ENCODE measurements at places on chromosomes 1 and 21.
A peak's percentile ranks its signal among the peaks of the same experiment; 100 is the strongest.

DNA sequence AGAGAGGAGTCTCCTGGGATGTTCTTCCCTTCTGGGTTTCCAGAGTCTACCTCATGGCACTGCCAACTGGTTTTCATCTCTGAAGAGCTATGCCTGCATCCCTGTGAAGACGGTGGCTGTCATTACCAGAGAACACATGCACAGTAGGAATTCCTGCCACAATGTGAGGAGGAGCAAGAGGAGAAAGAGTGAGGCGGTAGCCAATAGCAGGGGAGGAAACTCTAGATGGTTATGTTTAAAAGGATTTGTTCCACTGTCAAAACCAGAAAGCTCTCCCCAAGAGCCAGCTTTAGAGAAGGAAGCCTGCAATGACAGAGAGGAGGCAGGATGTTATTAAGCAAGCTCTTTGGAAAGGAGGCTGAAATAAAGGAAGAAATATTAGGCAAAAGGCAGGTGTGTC lies 12.3 kb downstream of the LMX1A start:
- DNase-seq = no peak

- DNase-seq = no peak
These were observed 2.0 kb upstream of the TRIM58 start for GRCh38 chr1:247854899-247855545.

DNA sequence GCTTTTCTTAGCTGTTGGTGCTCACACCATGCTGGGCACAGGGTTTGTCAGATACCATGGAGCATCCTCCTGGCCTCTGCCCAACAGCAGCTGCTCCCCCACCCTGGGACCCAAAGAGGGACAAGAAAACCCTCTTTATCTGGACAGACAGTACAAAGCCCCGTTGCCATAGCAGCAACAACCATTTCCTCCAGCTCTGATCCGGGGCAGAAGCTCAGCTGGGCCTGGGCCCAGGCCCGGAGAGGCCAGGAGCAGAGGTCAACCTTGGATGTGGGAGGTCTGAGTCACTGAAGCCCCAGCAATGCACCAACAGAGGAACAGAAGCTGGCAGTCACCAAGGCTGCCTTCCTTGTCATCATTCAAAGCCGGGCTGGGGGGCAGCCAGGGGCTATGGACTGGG lies 228.4 kb upstream of the POU3F1 start:
- no peak for DNase-seq

DNA sequence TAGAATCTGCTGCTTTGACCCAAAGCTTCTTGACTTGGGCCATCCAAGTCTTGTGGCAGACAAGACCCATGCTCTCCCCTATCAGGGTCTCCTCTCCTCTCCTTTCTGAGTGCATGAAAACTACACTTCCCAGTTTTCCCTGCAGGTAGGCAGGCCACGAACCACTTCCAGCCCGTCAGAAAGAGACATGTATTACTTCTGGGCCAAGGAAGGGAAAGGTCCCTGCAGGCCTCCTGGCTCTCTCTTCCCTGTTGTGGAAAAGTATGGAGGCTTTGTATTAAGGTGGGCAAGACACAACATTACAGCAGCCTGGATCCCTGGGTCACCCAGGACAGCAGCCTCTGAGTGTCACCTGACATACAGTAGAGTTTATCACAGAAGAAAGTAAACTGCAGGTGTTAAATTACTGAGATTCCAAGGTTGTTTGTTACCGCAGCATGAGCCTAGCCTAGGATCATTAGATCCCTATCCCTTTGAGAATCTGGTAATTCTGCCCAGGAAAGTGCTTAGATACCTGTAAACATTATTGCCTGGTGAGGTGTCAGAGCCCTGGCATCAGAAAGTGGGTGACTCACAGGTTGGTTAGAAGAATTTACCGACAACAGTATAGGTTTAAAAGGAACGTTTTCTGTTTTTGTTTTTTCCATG lies 717.3 kb downstream of the MATN1 start:
- DNase-seq = no peak

GRCh38 chr21:26939601-26940111 lies 27.2 kb downstream of the ADAMTS5 start:
- no peak for DNase-seq

- no peak for DNase-seq
These were observed 38.3 kb downstream of the IFI44 start for GRCh38 chr1:78687914-78688313.

- no peak for DNase-seq
These were observed 94.2 kb downstream of the KCNN3 start for GRCh38 chr1:154775621-154776605.

- DNase-seq = peak; percentile 65
These were observed 642 bp downstream of the SLC30A7 start for GRCh38 chr1:100896481-100896982.

GRCh38 chr1:51671527-51672325 lies 54.8 kb downstream of the OSBPL9 start:
- DNase-seq = no peak

- DNase-seq = no peak
These were observed 49.1 kb upstream of the CR2 start for GRCh38 chr1:207404849-207405525.

DNA sequence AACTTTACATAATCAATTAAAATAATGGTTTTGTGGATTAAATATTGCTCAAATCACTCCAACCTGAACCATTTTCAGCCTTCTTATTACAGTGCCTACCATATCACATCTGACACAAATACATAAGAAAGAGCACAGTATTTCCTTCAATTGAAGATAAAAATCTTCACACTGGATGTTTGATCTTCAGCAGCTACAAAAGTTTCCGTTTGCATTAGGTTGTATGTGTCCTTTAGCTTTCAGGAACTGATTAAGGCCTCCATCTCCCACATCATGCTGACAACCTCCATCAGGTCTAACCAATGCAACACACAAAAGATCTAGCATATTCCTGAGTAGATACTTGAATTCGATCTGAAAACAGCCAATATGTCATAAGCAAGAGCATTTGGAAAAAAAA lies 195.1 kb upstream of the NR5A2 start:
- no peak for DNase-seq

GRCh38 chr1:65526049-65526556 lies 105.6 kb downstream of the LEPR start:
- no peak for DNase-seq

DNA sequence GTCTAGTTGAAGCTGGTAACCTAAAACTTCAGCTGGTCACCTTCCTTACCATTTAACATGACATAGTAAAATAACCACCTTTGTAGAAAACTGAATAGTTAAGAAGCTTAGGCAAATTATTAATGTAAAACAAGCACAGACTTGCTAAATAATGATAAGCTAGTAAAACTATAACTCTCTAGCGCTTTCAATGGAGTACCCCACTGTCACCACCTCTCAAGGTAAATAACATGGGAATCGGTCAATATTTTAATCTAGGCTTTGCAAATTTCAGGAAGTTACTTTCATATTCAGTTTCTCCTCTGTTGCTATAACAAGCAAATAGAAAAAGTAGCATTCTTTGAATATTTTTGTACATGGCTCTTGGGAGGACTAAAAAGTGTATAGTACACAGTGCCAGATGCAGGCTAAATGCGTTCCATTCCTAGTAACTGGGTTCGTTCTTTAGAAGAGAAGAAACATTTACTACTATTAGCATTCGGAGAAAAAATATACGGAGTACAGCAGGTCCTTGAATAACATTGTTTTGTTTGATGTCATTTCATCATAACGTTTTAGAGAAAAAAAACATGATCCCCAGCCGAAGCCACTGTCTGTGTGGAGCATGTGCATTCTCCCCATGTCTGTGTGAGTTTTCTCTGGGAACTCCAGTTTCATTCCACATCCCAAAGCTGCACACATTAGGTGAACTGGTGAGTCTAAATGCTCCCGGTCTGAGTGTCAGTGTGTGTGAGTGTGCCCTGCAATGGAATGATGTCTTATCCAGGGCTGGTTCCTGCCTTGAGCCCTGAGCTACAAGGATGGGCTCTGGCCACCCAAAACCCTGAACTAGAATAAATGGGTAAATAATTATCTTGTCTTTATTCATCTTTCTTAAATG lies 52.5 kb downstream of the EPRS1 start:
- no peak for DNase-seq

DNA sequence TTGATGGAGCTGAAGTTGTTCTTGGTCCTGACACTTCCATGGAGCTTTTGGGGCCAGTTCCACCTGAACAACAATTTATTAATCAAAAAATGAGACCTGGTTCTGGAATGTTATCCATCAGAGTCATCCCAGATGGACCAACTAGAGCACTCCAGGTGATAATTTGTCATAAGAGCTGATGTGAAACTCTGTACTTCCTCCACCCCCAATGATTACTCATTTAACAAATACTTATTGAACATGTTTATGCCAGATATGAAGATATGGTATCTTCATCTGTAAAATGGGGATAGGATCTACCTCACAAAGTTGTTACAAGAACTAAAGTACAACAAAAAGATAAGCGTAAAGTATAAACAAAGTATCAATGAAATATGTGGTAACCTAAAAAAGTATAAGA lies 153.2 kb downstream of the VPS13D start:
- DNase-seq = no peak

DNA sequence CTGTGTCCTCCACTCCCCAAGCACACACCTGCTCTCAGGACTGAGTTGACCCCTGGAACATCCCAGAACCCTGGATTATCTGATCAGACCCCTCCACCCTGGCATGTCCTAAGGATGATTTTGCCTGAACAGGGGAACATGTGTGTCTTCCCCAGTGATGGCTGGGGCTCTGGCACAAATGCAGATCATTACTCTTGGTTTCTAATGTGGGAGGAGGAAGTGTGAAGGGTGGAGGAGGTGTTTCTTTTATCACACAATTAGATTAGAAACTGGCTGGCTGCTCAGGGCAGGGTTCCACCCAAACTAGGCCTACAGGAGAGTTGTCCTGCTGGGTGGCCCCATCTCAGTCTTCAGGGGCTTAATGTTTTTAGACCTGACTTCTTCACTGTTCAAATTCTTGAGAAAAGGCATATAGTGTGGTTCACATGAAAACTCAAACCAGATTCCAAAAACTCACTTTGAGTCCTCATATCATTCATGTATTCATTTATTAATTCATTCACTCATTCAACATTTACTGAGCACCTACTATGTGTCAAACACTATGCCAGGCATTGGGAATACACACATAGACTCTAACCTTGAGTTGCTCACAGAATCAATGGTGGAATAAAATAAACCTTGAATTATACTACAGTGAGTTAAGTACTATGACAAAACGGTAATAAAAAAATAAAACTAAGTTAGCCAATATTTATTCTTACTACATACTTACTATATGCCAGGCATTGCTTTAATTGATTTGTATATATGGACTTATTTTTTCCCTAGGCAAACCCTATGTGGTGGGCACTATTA lies 221.8 kb upstream of the JUN start:
- no peak for DNase-seq

DNA sequence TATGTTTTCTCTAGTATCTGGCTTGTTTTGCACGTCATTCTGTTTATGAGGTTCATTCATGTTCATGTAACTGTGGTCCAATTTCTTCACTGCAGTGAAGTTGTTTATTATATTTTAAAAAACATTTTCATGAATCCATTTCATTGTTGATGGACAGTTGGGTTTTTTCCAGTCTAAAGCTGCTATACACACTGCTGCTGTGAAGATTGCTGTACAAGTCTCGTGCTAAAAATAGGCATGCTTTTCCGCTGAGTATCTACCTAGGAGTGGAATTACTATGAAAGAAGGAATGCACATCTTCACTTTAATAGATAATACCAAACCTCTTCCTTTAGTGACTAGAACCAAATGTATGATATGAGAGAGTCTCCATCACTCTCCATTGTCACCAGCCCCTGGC lies 49.0 kb upstream of the ETS2 start:
- no peak for DNase-seq

DNA sequence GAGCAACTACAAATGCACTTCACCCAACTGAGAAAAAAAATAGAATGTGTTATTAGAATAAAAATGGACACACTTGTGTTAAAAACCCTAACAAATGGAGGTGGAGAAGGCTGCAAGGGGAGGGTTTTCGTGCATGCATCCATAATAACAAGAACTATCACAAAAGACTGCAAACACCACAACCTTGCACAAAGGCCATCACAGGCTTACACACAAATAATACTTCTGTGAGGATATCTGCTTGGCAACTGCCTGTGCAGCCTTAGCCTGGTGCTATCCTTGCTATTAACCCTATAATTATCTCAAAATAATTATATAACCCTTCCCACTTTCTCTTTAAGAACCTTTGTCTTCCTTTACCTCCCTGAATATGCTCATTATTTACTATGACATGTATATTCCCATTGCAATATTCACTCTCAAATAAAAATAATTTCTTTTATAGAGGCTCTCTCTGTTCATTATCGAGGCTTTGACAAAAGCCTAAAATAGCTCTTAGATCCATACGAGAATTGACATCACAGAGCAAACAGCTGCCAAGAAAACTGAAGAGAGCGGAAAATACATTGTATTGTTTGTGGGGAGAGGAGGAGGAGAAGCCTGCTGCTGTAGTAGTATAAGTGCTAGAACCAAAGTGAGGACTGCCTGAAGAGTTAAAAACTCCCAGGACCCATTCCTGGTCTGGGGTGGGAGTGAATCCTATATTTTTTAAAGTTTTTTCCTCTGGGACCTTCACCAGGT lies 1768.7 kb downstream of the BRINP3 start:
- no peak for DNase-seq

- no peak for DNase-seq
These were observed 15.7 kb upstream of the MX2 start for GRCh38 chr21:41345934-41346685.

GRCh38 chr1:19313961-19314882 lies 2.1 kb downstream of the SLC66A1 start:
- no peak for DNase-seq

All from activated CD4-positive, alpha-beta T cell treated with anti-CD3 and anti-CD28 coated beads, Interleukin-2, amount 10 ng/mL, durations not matched to agents 7 days and 5 days (primary cell).